ENCODE measurements at places on chromosomes 12 and 14.

DNA sequence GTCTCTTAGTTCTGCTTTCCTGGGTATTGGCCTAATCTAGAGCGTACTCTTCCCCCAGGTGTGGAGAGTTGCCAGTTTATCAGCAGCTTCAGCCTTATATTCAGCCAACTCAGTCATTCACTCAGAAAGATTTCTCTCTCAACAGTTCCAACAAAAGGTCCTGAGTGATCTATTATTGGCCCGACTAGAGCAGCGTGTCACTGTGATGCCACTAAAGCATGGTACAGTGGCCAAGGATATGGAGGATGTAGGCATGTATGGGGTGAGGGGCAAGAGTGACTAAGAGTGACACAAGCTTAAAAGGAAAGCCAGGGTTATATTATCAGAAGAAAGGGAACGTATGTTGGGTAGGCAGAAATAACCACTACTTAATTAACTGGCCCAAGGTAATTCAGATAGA, 4.8 kb downstream of the NOPCHAP1 start:
- DNase-seq = no peak

- DNase-seq = no peak
Measured at GRCh38 chr14:104293231-104293841, 154.9 kb downstream of the KIF26A start.

DNA sequence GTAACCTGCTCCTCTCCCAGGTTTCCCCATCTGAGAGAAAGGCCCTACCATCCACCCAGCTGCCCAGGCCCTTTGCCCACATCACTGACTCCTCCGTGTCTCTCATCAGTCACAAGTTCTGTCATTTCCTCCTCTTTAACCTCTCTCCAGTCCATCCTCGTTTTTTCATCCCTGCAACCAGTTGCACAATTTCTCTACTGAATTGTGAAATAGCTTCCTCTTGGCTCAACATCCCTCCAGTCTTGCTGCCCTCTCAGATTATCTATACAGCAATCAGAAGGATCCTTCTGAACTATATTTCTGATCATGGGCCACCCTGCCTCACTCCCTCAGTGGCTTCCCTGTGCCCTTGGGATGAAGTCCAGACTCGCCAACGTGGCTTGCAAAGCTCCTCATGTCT, 6.8 kb downstream of the FAM161B start:
- no peak for DNase-seq

DNA sequence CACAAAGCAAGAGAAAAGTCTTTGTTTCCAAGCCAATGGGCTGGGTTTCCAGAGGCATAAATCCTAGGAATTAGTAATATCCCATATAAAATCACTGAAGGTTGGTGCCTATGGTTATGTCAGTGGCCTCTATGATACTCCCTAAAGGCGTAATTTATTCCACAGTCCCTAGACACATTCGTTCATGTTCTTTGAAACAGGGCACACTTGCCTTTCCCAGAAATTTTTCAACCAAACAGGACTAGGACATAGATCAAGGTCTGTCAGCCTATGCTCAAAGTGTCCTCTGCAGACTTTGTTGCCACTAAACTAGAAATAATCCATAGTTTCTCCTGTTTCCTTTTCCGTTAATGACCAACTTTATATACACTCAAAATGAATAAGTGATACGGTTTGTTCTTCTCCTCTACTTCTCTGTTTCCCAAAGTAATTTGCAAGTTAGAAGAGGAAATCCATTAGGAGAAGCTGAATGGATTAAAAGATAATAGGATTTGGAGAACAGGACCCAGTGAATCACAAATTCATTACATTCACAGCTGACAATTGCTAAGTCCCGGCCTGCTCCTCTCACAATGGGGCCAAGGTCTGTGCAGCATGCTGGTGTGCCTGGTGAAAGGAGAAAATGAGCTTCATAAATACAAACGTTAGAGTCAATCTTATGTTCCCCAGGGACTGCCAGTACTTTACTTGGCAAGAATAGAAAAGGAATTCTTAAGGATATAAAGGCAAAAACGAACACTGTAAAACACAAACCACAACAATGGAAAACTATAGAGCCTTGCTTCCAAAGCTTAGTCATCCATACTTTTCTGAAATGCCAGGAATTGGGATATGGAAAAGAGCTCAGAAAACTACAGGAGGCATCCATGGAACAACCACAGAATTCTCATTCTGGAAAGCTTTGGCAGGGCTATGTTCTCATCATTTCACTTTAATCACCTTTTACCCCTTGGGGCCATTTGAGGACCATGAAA, 966.2 kb downstream of the NRXN3 start:
- peak; percentile 91 for DNase-seq

DNA sequence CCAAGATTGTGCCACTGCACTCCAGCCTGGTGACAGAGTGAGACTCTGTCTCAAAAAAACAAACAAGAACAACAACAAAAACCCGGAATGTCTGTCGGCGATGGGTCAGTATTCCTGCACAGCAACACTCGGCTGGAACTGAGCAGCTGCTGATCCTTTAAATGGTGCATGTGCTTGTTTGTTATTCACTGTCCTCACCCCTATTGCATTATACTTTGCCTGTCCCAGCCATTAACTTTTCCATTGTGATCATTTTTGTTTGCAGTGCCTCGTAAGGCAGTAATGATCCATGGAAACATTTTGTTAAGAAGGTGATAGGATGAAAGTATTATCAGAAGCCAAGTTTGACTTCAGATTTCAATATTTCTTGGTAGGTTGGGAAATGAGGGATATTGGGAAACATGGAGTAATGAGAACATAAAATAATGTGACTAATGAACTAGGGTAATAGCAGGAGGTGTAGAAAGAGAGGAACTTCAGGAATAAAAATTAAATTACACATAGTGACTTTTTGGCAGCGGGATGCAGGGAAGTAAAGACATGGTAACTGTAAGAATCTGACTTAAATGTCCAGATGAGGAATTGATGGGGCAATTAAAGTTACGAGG, 6.1 kb downstream of the ACSS3 start:
- no peak for DNase-seq

- no peak for DNase-seq
Measured at GRCh38 chr12:57481671-57482070, 2.0 kb upstream of the ARHGAP9 start.

DNA sequence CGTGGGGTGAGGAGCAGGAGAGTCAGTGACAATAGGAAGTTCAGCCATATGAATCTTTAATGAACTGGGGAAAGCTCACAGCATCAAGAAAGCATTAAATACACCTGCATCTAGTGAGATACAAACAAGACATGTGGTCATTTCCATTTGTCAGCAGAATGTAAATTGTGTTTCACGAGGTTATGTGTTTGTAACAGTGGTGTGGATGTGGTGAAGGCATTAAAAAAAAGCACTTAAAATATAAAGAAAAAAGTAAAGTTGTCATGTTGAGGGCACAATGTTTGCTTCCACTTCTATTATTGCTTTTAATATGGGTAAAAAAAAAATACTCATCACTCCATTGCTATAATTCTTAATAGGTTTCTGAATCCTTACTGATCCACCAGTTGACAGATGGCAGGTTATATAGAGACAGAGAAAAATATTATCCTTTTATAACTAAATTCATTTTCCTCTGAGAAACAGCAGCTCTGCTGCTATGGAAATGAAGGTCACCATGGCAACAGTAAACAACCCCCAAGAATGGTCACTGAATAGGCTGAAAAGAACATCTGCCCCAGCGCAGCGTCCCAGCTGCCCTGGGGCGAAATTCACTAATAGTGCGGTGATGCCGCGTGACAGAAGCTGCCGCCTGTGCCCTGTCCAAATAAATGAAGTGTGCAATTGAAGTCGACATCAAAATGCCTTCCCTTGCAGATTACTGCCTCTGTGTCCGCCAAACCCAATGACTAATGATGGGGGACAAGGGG, 226.1 kb downstream of the FOXN3 start:
- peak; percentile 98 for DNase-seq

DNA sequence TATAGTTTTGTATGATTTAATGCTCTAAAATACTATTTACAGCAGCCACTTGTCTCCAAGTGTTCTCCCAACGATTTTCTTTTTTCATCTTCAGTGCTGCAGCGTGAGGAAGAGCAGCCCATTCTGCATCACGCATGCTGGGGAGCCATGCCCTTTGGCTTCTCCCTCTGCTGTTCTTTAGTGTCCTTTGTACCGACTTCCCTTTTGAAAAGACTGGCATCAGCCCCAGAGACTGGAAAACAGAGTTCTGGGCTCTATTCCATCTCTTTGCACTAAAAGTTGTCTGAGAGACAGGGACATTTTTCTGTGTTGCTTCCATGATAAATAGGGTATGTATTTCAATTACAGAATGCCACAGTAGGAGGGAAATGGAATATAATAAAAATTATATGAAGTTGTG, 105.1 kb downstream of the RERG start:
- no peak for DNase-seq

- no peak for DNase-seq
Measured at GRCh38 chr12:81626406-81626805, 132.7 kb downstream of the PPFIA2 start.

DNA sequence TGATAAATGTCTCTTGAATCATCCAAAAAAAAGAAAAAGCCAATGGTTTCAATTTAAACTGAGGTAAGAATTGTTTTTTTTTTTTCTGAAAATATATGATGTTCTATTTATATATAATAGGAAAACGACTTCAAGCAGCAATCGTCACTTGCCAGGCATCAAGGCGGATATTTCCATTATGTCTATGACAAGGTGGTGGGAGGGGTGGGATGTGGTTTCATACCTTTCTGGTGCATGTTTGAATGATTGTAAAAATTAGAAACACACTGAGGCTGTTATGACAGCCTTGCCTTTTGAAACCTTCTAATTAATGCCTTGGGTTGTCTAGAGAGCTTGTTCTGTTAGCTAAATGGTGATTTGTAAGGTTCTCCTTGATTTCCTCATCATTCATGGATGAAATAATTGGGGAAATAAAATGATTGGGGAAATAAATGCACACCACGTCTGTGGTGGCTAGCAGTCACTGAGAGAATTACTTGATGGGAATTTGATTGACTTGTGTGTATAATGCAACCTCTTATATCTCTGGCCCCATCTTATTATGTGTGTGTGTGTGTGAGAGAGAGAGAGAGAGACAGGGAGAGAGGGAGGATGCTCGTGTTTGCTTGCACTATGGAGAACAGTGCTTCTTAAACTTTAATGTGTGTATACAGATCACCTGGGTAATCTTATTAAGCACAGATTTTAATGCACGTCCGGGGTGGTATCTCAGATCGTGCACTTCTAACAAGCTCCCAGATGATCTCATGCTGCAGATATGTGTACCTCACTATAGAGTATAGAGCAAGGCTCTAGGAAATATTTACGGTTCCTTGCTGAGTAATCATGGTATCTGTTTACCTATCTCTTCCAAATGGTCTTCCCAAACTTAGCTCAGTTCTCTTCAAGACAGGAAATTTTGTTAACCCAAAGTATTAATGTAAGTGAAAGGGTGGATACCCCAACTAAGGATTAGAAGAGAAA, 502.6 kb downstream of the DIO2 start:
- DNase-seq = no peak

- DNase-seq = no peak
Measured at GRCh38 chr14:89673512-89674225, 256.6 kb upstream of the FOXN3 start.

DNA sequence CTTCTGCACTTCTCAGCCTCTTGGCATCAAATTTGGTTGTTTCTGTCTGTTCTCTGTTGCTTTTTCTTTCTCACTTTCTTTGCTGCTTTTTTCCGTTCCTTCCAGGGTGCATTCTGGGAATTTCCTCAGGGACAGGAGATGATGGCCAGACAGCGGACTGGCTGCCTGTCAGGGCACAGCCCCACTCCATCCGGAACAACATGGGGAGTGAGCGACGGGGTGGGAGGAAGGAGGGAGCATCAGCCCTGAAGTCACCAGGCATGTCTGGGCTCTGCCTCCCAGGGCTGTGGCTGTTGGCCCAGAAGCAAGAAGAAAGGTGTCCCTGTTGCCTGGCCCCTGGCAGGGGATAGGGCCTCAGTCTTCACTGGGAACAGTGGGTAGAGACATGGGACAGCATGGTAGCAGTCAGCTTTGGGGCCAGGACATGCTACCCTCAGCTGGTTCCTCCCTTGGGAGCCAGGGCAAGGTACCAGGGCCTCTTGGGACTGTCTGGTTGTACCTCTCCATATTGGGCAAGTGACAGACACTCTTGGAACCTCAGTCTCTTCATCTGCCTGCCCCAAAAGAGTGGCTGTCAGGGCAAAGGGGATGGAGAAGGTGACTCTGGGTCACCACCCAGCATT, 8.6 kb downstream of the PGF start:
- no peak for DNase-seq

DNA sequence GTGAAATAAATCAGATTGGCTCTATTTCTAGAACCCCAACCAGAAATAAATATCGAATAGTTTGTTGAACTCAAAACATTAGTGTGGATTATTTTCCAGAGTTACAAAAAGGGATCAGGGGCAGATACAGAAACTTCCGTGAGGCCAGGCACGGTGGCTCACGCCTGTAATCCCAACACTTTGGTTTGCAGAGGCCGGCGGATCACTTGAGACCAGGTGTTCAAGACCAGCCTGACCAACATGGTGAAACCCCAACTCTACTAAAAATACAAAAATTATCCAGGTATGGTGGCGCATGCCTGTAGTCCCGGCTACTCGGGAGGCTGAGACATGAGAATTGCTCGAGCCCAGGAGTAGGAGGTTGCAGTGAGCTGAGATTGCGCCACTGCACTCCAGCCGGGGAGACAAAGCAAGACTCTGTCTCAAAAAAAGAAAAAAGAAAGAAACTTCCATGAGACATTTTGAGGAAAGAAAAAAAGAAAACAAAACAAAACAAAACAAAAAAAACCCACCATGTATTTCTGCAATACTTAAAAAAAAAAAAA, 2.1 kb downstream of the FBXO21 start:
- no peak for DNase-seq

- DNase-seq = no peak
Measured at GRCh38 chr12:52874573-52875435, 26.0 kb upstream of the KRT78 start.

DNA sequence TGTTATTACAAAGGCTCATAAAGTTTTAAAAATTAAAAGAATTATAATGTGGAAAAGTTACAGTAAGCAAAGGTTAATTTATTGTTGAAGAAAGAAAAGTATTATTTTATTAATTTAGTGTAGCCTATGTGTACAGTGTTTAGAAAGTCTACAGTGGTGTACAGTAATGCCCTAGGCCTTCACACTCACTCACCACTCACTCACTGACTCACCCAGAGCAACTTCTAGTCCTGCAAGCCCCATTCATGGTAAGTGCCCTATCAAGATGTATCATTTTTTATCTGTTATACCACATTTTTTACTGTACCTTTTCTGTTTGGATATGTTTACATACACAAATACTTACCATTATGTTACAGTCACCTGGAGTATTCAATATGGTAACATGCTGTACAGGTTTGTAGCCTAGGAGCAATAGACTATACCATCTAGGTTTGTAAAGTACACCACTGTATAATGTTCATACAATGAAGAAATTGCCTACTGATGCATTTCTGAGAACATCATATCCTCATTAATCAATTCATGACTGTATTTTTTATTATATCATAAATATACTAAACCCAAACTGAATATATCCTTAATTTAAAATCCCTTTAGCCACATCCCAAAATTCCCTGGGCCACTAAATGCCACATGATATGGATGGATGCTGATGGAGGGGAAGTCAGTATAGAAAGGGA, 43.6 kb upstream of the NID2 start:
- no peak for DNase-seq

- DNase-seq = no peak
Measured at GRCh38 chr12:18969512-18969911, 160.0 kb upstream of the PLEKHA5 start.

GRCh38 chr12:68508576-68508975, 102.1 kb upstream of the RAP1B start:
- DNase-seq = no peak

All from NCI-H524 treated with DMSO at 0.1 percent for 48 hours (cell line).